T-helper 1 cell (primary cell): ENCODE measurements at places on chromosomes 1 and 21.

DNA sequence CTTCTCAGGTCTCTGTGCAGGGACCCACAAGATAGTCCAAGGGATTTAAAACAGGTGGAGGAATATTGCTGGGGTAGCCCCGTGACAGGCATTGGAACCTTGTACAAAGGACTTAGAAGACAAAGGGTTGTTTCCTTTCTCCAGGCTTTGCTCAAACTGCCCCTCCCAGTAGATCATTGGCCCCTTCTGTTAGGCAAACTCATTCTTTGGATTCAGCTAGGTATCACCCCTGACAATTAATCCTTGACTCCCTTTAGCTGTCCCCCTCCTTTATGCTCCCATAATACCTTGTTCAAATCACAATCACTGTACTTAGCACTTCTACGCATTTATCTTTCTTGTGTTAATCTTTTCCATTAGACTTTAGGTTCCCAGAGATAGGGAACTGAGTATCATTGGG lies 360.5 kb downstream of the KCNH1 start:
- DNase-seq: no peak

- DNase-seq: no peak
Measured at GRCh38 chr1:225424562-225425200, 3.2 kb downstream of the LBR start.

DNA sequence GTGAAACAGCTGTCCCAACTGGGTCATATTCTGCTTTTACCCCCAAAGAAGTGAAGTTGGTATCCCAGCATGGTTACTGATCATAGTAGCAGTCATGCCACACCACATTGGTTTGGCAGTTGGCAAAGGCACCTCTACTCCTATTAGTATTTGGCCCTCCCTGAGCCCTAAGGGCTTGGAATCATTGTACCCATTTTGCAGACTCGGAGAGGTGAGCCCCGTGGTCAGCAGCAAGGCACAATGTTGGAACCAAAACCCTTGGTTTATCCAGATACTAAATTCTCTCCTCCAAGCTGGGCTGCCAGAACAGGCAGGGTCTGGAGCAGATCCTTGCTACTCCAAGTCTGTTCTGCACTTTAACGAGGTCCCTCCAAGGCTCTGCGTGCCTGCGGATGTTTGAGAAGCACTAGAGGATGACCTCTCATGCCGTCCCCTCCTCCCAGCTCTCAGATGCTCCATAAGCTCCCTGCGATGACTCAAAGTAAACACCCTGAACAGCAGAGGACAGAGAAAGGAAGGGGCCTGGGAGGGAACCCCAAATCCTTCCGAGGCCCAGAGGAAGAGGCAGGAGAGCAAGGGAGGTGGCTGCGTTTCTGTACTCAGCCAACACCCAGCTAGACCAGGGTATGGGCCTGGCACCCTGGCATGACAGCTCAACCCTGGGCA lies 89.3 kb downstream of the PAX7 start:
- DNase-seq: no peak

DNA sequence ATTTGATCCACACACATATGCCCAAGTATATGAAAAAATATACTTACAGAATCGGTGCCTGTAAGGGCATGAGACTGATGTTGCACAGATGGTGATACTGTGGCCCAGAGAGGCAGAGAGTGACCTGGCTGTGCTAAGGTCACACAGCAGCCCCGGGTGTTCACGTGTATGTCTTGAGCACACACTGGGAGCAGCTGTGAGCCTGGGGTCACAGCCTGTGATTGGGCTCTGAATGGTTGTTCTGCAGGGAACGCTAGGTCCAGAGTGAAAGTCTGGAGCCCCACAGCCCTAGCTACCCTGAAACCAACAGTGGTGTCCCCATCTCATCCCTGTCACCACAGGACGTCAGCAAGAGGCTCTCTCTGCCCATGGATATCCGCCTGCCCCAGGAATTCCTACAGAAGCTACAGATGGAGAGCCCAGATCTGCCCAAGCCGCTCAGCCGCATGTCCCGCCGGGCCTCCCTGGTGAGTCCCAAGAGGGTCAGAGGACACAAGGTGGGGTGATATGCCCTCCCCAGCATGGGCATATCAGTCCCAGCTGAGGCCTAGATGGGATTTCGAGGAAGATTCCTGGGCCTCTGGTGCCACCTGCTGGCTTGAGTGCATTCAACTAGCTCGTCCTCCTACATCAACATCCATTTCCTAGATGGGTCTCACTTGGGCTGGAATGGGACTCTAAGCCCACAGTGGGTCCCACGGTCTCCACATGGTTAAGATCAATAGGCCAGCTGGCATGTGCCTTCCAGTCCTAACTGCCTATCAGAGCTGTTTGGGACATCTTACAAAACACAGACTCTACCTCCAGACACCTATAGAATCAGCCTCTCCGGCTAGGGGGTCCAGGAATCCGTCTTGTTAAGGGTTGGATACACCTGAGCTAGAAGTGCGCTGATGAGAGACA lies 19.7 kb downstream of the CDK18 start:
- DNase-seq: peak; percentile 73

GRCh38 chr21:23951251-23951650 lies 1656.0 kb downstream of the MRPL39 start:
- DNase-seq: no peak

GRCh38 chr1:246695136-246695535 lies 29.1 kb upstream of the SCCPDH start:
- no peak for DNase-seq

DNA sequence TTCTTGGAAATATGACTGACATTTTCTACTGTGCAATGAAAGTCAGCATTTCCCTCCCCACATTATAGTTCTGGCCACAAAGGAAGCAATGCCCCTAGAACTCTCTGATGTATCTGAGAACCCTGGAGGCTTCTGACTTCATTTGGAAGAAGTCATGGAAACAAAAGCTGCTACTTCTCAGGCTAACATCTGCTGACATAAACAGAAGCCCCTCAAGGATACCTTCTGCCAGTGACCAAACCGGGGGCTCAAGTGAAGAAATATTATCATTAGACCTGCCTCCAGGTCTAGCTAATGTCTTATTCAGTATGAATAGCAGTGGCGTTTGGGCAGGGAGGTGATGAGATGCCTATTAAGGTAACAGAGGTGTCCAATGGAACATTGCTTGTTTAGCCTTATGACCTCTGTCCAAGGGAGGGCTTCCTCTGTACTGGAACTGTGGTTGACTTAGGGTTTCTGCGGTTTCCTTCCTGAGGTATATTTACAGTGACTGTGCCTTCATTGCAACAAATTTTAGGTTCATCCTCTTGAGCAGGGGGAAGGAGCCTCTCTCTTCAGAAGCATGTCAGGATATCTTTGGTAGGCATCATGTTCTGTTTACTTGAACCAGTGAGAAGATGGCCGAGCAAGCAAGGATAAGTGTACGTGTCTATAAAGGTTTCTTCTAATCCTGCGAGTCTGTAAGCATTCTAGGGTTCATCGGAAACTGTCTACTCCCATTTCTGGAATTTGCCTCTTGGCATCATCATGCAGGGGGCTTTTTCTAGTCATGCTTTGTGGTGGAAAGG lies 161.7 kb downstream of the PBX1 start:
- DNase-seq: no peak

DNA sequence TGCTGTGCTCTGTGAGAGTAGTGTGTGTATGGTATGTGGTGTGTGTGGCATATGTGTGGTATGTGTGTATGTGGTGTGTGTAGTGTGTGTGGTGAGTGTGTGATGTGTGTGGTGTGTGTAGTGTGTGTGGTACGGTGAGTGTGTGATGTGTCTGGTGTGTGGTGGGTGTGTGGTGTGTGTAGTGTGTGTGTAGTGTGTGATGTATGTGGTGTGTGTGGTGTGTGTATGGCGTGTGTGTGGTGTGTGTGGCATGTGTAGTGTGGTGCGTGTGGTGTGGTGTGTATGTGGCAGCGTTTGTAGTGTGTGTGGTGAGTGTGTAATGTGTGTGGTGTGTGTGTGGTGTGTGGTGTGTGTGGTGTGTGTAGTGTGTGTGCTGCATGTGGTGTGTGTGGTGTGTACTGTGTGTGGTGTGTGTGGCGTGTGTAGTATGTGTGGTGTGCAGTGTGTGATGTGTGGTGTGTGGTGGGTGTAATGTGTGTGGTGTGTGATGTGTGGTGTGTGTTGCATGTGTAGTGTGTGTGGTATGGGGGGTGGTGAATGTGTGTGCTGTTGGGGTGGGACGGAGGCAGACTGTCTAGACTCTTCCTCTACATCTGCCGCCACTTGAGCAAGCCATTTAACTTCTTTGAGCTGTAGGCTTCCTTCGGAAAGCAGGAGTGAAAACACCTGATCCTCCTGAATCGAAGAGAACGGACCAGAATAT lies 33.5 kb downstream of the GPA33 start:
- no peak for DNase-seq
